ENCODE measurements at places on chromosomes 4 and X.

- no peak for DNase-seq
Measured at GRCh38 chrX:11446336-11446735, 153.1 kb downstream of the AMELX start.

DNA sequence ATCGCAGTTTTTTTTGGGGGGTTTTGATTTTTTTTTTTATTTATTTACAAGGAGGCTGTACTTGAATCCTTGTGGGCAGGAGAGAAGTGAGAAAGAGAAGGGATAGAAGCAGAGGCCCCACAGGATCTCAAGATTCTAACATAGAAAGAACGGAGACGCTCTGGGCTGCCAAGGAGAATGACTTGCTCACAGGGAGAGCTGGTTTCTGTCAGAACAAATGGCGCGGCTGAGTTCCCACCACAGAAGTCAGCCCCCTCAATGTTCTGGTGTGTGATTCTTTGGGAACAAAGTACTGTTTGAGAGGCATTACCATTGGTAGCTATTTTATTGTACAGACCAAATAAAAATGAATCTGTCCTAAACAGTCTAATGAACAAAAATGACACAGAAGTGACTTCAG is 80.6 kb downstream of the ATXN3L start:
- no peak for DNase-seq

GRCh38 chr4:169993531-169993930 is 32.7 kb downstream of the MFAP3L start:
- no peak for DNase-seq

DNA sequence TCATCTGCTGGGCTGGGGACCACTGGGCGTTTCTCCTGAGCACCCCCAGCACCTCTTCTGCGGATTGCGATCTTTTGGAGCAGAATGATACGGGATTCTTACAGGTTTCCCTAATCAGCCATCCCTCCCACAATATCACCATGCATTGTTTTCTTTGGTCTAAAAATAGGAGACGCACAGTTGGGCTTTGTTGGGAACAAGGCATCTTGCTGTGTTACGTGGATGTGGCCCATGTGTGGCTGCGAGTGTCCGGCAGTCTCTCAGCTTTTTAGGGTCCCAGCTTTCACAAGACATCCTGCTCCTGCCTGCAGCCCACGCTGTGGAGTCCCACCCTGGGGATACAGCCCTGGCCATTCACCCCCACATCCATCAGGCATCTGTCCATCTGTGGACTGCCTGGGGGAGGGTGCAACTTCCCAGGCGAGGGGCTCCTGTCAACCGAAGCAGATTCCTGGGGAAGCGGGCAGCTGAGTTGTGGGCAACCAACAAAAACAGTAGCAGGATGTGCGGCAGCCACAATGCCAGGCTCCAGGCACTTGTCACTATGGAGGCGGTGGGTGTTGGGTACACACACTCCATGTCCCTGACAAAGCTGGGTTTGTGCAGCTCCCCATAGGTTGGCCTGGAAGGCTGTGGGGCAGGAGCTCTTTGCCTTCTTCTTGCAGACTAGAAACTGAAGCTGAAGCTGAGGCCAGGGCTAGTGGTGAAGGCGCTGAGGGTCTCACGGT is 185.5 kb upstream of the PSAPL1 start:
- DNase-seq, result no peak

- DNase-seq, result no peak
Measured at GRCh38 chr4:69832326-69833030, 27.5 kb downstream of the SULT1E1 start.

- no peak for DNase-seq
Measured at GRCh38 chr4:158786121-158786601, 17.3 kb downstream of the FNIP2 start.

GRCh38 chrX:118215346-118215745 is 98.7 kb upstream of the KLHL13 start:
- DNase-seq, result no peak

DNA sequence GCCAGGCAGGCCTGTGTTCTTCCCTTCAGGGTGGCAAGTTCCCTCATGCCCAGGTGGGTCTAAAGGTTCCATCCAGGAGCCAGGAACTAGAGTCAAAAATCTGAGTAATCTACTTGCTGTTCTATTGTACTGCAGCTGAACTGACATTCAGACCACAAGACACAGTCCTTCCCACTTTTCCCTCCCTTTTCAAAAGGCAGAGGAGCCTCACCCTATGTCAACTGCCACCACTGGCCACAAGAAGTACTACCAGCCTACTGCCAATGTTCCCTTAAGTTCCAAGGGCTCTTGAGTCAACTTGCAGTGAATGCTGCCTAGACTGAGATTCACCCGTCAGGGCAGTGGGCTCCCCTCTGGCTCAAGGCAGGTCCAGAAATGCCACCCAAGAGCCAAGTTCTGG is 133.5 kb downstream of the FAM47B start:
- DNase-seq, result no peak

DNA sequence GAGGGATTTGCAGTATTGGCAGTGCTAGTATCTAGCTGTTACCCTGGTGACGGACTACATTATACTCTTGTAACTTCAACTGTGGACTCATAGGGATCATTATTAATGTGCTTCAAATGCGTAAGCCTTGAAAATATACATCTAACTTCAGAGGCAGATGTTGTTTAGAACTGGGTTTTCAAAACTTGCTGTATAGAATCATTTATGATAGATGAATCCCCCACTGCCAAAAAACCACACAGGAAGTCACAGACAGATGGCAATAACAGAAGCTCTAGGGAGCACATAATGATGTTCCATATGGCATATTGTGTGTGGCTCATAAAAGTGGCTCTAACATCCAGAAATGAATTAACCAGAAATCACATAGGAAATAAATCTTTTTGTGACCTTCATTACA is 62.3 kb upstream of the RELL1 start:
- DNase-seq, result no peak

DNA sequence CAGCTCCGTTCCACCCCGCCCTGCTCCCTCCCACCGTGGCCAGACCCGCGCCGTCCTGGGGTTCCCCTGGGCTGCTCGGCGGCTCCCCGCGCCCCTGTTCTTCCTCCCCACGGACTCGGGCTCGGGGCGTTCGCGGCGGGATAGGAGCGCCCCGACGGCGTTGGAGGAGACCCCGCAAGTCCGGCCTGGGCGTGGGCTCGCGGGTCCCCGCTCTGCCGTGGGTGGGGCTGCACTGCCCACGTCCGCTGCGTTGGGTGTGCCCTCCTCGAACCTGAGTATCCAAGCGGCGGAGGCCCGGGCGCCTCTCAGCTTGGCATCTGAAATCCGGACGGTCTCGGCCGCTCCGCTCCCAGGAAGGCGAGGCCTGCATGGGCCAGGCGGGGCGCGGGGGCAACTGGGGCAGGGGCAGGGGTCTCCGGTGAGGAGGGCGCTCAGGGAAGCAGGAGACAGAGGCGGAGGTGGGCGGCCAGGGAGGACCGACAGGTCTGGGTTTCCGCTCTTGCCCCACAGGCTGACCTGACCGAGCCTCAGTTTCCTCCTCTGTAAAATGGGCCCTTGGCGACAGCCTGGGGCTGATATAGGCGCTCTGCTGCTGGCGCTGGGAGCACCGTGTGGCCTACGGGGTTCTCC is 12.0 kb upstream of the NAT8L start:
- DNase-seq, result no peak

DNA sequence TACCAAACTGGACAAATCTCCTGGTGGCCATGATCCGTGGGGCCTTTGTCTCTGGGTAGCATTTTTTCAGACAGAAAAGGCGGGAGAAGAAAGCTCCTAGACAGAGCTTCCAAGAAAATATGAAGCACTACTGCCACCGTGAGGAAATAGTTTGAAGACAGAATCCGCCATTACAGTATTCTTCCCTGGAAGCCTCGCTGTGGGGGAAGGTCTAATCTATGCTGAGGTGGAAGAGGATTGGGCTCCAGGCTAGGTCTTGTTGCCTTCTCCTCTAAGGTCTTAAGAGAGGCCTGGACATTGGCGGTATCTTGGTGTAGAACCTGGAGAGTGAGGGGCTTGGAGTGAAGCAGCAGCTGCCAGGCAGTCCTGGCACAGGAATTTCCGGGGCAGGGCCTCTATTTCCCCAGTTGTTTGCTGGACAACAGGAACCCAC is 218.9 kb downstream of the OR13H1 start:
- peak; percentile 80 for DNase-seq

DNA sequence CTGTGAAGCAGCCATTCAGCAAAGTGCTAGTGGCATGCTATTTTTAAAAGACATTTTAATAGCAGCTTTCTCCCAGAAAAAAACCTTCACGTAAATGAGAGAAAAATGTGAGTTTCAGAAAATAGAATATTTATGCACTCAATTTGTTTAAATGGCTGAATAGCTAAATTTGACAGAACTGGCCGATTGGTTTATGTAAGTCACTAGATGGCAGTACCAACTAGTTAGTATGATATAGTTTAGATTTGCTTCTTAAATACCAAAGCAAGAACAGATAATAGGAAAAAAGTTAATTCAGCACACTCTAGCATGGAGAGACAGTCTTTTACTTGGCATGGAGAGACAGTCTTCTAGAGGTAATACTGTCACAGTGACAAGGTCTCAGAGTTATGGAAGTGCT is 250.1 kb downstream of the SNCA start:
- DNase-seq, result no peak

DNA sequence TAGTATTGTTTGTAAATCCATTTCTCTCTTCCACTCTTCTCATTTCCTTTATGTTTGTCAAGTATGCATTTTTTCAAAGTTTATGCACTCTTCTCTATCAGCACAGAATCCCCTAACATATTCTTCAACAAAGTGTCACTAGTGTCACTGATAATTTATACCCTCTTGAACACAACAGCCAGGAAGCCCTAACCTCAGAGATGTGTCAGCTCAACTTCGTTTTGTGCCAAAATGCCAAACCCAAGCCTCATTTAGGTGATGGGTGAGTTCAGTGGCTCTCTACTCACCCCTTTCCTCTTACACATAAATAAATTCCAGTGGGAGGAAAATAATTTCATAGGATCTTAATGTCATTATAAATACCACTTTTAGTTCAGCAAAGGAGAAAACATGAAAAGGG is 22.4 kb upstream of the P2RY10 start:
- DNase-seq, result no peak

DNA sequence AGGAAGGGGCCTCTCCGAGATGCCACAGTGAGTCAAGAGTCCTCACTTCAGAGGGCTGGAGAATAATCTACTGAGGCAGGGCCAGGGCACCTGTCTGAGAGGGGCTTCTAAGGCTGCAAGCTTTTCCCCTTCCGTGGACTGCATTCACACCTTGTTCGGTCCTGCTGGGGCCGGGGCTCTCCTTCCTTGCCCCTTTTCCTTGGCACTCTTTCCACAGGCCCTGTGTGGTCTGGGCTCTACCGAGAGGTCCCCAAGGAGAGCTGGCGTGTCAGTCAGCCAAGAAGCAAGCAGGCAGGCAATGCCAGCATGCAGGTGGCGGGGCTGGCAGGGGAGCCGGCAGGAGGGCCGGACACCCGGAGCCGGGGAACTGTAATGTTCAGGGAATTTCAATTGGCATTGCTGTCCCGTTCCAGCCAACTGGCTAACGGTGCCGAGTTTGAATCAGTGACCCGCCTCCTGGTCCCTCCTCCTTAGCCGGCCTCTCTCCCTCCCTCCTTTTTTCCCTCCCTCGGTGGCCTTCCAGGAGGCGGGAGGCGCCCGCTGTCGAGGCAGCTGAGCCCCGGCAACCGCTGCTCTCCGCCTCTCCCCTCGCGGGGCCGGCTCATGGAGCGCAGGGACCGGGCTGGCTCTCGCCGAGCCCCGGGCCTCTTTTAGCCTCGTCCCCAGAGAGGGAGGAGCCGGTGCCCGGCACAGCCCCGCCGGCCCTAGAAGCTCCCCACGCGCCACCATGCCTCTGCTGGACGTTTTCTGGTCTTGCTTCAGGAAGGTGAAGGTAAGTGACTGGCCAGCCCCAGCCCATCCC is at the start of gene STARD8:
STARD8 (plus strand) TSS at position 511 of the 802 bp plus-strand sequence; CDS start at position 728, 217 bp downstream.
- DNase-seq, result no peak

DNA sequence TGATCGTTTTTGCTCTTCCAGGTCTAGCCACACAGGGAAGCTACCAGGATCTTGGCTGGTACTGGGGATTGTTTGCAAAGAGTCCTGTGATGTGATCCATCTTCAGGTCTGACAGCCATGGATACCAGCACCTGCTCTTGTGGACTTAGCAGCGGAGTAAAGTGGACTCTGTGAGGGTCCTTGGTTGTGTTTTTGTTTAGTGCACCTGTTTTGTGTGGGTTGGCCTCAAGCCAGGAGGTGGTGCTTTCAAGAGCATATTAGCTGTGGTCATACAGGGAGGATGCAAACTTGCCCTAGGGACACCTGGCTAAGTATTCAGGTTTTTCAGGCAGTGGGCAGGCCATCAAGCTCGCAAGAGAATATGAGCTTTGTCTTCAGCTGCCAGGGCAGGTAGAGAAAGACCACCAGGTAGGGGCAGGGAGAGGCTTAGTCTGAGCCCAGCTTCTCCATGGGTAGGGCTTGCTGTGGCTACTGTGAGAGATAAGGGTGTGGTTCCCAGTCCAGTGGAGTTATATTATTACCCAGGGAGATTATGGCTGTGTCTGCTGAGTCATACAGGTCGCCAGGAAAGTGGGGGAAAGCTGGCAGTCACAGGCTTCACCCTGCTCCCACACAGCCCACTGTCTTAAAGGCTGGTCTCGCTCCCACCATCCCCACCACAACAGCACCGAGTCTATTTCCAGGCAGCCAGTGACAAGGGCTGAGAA is 293.7 kb downstream of the PCDH18 start:
- no peak for DNase-seq

DNA sequence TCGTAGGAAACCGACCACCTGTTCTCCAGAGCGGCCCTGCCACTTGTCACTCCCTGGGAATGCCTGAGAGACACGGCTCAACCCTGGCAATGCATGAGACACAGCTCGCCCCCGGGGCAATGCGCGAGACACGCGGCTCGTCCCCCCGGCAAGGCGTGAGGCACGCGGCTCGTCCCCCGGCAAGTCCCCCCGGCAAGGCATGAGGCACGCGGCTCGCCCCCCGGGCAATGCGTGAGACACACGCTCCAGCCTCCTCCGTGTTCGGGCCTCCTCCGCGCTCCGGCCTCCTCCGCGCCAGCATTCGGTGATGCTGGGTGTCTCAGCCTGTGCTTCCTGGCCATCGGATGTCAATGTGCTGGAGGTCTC is 27.5 kb upstream of the CPLX1 start:
- no peak for DNase-seq

- DNase-seq, result no peak
Measured at GRCh38 chr4:119027811-119028210, 107.8 kb upstream of the MYOZ2 start.

DNA sequence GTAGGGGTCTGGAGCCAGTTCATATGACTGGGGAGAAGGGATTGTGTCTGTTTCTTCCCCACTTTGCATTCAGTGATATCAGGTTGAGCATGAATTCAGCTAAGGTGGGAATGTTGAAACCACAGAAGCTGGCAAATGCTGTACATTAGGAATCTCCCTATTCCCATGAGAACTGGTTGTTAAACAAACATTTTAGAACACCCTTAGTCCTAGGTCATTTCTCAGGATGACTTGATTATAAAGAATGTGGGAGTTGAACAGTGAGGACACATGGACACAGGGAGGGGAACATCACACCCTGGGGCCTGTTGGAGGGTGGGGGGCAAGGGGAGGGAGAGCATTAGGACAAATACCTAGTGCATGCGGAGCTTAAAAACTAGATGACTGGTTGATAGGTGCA is 62.6 kb upstream of the LIMCH1 start:
- no peak for DNase-seq

- DNase-seq, result no peak
Measured at GRCh38 chrX:1591863-1592469, 562 bp downstream of the AKAP17A start.

GRCh38 chrX:48165241-48165640 is 31.4 kb downstream of the SSX5 start:
- DNase-seq, result no peak

GRCh38 chr4:7223541-7223940 is 31.2 kb downstream of the SORCS2 start:
- DNase-seq, result no peak
